ENCODE measurements at places on chromosomes 16 and 17. TPM values are rescaled to one million over a fixed set of nuclear protein-coding genes. Genes with fewer than 3 reads are reported as not detected.

The HSD17B1 gene
- 2.6 TPM for total RNA-seq

DNA sequence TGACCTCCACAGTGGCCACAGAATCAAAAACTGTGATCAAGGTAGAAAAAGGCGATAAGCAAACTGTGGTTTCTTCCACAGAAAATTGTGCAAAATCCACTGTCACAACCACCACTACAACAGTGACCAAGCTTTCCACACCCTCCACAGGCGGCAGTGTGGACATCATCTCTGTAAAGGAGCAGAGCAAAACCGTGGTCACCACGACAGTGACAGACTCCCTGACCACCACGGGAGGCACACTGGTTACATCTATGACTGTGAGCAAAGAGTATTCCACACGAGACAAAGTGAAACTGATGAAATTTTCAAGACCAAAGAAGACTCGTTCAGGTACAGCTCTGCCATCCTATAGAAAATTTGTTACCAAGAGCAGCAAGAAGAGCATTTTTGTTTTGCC, 83.6 kb downstream of the C17orf58 start:
- DNase-seq: no peak

DNA sequence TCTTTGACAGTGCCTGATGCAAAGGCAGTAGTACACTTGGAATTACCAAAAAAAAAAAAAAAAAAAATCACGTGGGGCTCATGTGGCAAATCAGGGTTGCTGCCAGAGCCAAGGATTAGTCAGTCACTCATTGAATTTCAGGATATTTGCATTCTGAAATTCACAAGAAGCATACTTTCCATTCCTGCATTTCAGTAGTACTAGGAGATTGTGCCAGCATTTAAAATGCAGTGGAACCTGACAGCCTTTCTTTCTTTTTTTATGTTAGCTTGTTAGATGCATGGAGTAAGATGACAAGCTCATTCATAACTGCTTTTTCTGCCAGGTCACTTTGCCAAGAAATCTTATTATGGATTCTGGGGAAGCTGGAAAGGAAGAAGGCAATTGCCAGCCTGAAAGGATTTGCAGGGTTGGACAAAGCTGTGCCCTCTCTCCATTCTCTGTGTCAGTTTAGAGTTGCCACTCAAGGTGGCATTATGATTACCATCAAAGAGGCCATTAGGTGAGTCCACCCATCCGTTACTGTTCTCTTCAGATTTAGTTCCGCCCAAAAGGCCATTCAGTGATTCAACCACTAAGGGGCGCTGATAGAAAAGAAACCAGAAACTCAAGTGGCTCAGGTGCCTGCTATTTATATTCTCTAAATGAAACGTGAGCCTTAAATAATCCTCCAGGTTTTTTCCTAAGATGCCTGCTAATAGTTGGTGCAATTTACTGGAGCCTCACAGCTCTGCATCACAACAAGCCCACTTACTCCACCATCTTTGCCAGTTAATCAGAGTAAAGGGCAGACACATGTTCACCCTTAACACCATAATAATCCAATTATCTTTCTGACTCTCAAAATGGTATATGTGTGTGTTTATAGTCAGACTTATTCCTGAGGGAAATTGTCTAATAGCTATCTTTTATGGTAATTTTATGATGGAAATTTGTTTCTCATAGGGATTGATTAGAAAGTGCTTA, 59.0 kb downstream of the TANGO6 start:
- peak; percentile 68 for DNase-seq

The OR1F1 gene
- not detected for total RNA-seq

The ACSM2A gene
- not detected for total RNA-seq

The MYH1 gene
- total RNA-seq: not detected

The MYH10 gene
- 104 TPM for total RNA-seq

DNA sequence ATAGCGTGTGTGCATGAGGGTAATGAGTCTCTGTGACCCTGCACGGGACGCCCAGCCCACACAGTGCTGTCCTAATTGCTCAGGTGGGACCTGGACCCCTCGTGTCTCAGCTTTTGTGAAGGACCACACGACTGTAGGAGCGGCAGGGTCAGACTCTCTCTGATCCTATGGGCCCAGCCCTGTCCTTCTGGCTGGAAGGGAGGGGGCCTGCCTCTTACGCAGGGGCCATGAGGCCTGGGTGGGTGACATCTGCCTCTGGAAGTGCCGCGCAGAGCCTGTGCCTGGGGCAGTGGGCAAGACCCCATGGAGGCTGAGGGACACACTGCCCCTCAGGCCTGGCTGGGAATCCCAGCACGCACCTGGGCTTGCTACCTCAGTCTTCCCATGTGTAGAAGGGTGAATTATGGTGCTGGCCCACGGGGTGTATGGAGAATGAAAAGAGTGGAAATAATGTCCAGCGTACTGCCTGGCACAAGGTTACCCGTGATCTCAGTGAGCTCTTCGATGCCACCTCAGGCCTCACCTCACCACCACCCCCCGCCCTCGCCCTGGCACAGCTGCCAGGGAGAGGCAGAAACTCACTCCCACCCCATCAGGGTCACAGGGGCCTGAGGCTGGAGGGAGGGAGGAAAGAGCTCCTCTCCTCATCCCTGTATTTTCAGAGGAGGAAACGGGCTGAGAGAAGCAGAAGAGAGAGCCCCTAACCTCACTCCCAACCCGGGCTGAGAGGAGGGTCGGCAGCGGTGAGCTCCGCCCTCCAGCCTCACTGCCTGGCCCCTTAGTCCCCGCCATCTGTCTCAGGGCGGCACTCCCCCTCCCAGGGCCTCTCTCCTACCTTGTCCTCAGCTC, 27.1 kb upstream of the DBNDD1 start:
- DNase-seq: no peak

DNA sequence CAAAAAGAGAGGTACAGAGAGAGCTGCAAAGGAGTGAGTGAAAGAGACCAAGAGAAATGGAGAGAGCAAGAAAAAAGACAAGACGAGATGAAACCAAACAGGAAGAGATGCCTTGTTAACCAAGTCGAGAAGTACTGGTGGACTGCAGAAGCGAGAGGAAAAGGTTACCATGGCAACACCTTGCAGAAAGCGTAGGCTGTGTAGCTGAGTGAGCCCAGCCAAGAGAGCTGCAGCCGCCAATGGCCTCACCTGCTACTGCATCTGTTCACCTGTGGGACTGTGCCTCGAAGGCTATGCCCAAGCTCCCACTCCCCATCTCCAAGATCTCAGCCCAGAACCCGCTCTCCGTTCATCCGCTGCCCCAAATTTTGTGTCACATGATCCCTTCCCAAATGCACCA, 161.3 kb downstream of the SLC39A11 start:
- DNase-seq: no peak

- no peak for DNase-seq
Observed at GRCh38 chr17:39659279-39660010, 5.7 kb upstream of the TCAP start.

Data from fibroblast of lung (primary cell).